Fibroblast of skin of right biceps (primary cell): ENCODE measurements at places on chromosomes 4 and X.

DNA sequence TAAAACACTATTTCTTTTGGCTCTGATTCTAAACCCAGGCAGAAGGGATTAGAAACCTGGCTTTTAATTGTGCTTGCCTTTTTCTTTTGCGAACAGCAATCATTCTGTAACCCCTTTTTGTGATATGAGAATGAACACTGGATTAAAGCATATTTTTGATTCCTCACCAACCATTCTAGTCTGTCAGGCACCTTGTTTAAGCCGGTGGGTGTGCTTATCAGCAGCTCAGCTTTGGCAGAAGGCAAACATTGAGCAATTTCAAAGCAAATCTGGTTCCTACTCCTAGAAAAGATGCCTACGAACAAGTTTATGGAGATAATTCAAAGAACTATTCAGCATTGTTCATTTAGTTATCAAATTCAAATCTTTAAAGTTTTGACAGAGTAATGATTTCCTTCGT lies 265.1 kb upstream of the FAM241A start:
- no peak for DNase-seq

DNA sequence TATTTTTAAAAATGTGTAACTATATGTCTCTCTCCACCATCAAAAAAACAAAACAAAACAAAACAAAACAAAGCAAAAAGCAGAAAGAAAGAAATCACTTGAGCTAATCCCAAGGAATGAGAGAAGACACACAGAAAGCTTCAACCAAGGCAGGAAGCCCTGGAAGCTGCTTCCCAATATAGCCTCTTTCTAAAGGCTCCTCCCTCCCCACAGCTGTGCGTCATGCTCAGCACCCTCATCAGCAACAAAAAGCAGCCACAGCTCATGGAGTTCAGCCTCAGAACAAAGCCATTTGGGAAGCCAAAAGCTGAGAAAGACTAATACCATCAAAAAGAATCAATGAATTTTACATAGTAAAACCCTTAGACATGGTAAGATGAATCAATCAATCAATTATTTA lies 501.6 kb upstream of the SMIM31 start:
- DNase-seq, result no peak

DNA sequence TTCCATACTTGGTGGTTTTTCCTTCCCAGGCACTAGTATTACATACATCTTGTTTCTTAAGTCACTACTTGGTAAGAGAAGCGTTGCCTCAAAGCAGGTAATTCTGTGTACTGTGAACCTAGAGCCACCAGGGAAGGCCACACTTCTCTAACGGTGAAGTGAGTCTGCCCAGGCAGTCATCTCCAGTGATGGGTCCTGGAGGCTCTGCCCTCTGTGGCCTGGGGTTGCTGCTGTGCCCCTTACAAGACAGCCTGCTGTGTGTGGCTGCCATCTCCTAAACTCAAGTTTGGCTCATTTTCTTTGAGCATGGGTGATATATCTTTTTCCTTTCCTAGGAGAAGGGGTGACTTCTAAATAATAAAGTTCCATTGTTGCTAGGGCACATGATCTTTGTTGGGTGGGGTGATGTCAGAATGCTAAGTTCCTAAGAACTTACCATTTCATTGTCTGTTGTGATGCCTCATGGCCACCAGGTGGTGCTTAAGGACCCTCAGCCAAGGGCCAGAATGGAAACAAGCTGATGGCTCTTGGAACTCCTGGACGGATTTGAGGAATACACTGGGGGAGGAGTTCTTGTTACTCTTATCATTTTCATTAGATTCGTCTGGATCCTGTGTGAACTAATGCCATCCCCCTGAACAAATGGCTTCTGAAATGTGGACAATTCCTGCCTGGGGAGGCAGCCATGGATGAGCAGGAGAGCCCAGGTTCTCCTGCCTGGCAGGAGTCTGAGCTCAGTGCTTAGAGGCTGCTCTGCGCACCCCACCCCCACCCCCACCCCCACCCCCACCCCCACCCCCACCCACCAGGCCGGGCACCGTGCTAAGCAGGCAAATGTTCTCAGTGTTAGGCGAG lies 41.1 kb upstream of the WDR1 start:
- DNase-seq, result peak; percentile 64

- DNase-seq, result no peak
Measured at GRCh38 chr4:31234901-31235300, 514.7 kb downstream of the PCDH7 start.

DNA sequence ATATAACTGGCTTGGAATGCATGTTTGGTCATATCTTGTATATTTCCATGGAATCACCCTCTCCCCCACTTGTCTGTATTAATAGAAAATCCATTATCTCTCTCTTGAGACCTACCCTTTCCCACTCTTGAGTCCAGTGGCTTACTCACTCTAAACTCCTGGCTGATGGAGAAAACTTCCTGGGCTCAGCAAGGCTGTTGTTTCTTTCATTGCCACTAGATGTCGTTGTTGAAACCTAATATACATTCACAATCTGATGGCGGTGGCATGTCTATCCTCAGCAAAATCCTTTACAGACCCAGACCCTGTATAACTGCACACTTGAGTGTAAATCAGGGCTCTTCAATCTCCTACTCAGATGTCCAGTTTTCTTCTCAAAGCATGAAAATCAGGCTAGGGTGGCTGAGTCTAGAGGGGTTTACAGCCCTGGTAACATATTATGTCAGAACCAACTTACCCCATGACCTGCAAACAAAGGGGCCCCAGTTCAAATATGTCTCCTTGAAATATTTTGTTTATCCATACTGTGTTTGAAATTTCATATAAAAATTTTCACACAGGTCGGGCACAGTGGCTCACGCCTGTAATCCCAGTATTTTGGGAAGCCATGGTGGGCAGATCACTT lies 70.0 kb upstream of the FAM241A start:
- peak; percentile 75 for DNase-seq

- peak; percentile 21 for DNase-seq
Measured at GRCh38 chr4:121187206-121187605, 23.1 kb upstream of the TNIP3 start.

DNA sequence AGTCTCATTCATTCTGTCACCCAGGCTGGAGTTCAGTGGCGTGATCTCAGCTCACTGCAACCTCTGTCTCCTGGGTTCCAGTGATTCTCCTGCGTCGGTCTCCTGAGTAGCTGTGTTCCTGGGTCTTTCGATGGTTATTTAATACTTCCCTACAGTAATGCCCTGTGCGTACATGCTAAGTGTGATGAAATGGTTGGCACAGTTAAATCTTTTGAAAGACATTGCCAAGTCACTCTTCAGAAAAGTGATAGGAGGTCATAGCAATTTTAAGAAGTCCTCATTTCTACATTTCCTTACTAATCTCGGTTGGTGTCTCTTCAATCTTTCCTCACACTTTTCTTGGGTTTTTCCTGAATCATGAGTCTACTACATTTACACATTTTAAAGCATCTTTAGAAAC lies 14.4 kb downstream of the HTT-AS start:
- DNase-seq, result no peak

- DNase-seq, result peak; percentile 2
Measured at GRCh38 chrX:79110731-79111130, 33.8 kb upstream of the GPR174 start.

DNA sequence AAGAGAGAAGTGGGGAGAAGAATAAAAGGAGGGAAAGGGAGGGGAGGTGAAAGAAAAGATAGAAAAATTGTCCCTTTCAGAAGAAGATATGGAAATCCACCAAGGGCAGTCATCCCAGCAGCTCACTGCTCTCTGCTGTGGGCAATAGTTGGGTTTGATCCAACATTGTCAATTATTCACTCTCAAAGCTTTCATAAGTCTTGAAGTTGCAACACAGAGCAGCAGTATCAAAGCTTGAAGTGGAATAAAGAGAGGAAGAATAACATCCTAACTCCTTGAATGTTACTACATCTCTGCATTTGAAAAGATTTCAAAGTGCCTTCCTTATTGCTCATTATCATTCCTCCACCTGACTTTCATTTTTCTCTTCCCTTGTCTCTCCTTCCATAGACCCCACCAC lies 62.3 kb upstream of the HHIP start:
- DNase-seq, result peak; percentile 62

DNA sequence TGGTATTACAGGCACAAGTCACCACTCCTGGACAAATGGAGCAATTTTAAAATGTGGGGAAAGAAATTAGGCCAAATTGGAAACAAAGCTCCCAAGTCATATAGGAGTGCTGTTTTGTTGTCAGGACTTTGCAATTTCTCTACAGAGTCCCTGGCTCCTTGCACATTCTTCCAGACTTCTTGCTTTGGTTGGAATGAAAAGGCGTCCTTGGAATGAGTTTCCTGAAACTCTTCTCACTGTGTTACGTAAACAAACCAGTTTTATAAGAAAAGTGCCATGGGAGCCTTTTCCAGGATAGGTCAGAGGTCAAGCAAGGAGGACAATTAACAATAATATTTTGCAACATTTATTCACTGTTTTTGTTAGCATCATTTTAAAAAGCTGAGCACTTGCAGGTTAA lies 32.4 kb upstream of the KIT start:
- DNase-seq, result no peak

DNA sequence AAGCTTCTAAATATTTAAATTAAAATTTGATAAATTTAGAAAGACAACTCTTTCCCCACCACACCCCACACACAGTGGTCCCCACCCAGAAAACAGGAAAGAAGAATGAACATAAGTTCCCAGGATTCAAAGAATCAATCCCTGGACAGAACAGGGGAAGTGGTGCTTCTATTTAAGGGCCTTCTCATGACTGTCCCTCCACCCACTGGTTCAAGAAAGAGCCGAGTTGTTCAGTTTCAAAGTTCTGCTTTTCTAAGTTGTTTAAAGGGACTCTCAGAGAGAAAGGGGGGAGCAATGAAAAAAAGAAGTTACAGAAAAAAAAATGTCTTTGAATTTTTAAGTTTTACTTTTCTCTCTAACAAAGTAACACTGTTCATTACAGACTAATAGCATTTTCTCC lies 195.8 kb downstream of the PDGFC start:
- no peak for DNase-seq

DNA sequence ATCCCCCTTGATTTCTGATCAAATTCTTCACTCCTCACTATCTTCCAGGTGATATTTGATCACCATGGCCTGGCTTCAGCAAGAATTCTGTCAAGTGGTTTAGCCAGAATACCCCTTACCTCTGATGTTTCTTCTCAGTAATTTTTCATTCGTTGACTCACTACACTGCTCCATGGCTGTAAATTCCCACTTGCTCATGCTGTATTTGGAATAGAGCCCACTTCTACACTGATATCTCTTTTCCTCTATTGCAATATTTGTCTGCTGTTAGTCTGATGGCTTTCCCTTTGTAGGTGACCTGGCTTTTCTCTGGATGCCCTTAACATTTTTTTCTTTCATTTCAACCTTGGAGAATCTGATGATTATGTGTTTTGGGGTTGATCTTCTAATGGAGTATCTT lies 73.9 kb upstream of the DIPK2B start:
- peak; percentile 20 for DNase-seq

GRCh38 chrX:46330981-46331380 lies 214.2 kb downstream of the ZNF674 start:
- DNase-seq, result no peak

- DNase-seq, result no peak
Measured at GRCh38 chrX:1185561-1185960, 26.9 kb downstream of the CRLF2 start.

- peak; percentile 66 for DNase-seq
Measured at GRCh38 chrX:51332188-51332942, at the start of gene NUDT10. Gene NUDT10 (plus strand): TSS chrX:51332822. CDS start chrX:51332966, 144 bp downstream.

DNA sequence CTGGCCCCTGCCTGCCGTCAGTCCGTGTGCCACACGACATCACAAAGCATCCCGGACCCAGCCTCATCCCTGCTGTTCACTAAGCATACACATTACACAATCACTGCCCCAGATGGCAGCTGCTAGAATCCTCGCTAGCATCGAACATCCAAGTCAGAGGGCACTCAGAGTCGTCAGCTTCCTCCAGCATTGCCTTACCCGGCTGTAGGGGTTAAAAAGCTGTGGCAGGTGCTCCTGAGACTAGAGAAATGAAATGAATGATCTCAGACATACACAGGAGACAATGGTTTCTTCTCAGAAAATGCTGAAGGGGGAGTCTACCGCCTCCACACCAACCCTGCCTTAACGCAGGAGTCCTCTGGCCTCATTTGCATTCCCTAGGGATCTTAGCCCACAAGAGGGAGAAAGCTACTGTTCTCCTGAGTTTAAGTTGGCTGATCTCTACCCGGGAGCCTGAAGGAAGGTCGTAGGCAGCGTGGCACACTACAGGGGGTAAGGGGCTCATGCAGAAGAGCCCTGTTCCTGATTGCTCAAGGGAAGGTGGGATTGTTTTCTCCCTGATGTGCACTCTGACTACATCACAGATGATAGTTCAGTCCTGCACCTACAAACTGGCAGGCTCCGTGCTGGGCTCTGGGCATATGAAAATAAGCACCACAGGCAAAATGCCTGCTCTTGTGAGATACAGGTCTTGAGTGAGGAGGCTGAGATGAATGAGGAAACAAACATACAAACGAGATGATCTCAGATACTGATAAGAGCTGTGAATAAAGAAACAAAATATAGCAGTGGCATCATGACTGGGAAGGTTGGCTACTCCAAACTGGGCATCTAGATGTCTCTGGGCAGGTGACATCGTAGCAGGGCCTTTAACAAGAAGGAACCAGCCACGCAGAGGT lies 2.6 kb upstream of the KIAA0232 start:
- peak; percentile 10 for DNase-seq

- DNase-seq, result no peak
Measured at GRCh38 chr4:90718931-90719330, 591.7 kb downstream of the CCSER1 start.

DNA sequence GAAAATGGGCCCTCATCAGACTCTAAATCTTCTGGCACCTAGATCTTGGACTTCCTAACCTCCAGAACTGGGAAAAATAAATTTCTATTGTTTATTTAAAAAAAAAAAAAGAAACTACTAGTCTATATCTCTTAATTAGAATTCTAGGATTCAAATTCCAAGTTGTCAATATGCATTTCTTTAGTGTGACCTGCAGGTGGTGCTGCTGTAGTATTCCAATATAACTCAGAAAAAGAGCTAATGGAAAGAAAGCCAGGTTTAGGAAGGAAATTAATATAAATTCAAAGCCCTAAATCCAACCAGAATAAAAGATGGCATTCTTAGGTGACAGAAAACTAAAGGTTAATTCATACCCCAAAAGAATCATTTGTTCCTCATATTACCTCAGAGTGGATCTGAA lies 80.0 kb upstream of the NALF2 start:
- peak; percentile 0 for DNase-seq

GRCh38 chrX:4627414-4627813 lies 914.0 kb upstream of the PRKX start:
- no peak for DNase-seq

GRCh38 chrX:104863466-104863865 lies 297.5 kb downstream of the IL1RAPL2 start:
- no peak for DNase-seq

- peak; percentile 59 for DNase-seq
Measured at GRCh38 chr4:138898282-138898681, 117.3 kb upstream of the NOCT start.

DNA sequence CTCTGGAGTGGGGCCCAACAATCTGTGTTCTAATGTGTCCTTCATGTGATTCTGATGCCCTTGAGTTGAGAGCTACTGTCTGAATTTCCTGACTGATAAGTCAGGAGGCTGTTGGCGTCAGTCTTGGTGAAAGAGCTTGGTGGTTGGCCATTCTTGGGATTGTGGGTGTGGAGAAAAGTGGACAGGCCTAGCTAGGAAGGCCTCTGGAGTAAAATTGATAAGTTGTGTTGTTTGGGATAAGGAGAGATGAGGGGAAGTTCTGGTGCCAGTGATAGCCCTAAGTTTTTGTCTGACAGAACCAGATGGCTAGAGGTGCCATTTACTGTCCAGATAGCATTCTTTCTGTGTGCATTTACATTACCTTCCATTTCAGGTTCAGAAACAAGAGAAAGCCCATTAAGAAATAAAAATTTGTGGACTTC lies 11.7 kb downstream of the NSD2 start:
- no peak for DNase-seq
